ENCODE measurements at places on chromosomes 1 and 21. TPM values are rescaled to one million over a fixed set of nuclear protein-coding genes. Genes with fewer than 3 reads are reported as not detected.

The BARHL2 gene
- not detected for total RNA-seq

- no peaks in the 10 kb centered on the region for H3K36me3 ChIP-seq
- H3K27ac ChIP-seq = no peak overlapping the region
- DNase-seq = no peak
- peaks cover 5% of the 10 kb centered on the region for H3K27me3 ChIP-seq
- H3K4me3 ChIP-seq = no peak overlapping the region
These were observed 115.1 kb downstream of the PLPP3 start for GRCh38 chr1:56464294-56464693.

DNA sequence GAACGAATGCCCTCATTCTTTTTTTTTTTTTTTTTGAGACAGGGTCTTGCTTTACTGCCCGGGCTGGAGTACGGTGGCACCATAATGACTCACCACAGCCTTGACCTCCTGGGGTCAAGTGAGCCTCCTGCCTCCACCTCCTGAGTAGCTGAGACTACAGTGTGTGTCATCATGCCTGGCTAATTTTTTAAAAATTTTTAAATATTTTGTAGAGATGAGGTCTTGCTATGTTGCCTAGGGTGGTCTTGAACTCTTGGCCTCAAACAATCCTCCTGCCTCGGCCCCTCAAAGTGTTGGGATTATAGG lies 69.4 kb downstream of the ALG14 start:
- no peak overlapping the region for H3K4me3 ChIP-seq
- no peaks in the 10 kb centered on the region for H3K27me3 ChIP-seq
- no peak for DNase-seq
- H3K4me1 ChIP-seq = peaks cover 4% of the 10 kb centered on the region

DNA sequence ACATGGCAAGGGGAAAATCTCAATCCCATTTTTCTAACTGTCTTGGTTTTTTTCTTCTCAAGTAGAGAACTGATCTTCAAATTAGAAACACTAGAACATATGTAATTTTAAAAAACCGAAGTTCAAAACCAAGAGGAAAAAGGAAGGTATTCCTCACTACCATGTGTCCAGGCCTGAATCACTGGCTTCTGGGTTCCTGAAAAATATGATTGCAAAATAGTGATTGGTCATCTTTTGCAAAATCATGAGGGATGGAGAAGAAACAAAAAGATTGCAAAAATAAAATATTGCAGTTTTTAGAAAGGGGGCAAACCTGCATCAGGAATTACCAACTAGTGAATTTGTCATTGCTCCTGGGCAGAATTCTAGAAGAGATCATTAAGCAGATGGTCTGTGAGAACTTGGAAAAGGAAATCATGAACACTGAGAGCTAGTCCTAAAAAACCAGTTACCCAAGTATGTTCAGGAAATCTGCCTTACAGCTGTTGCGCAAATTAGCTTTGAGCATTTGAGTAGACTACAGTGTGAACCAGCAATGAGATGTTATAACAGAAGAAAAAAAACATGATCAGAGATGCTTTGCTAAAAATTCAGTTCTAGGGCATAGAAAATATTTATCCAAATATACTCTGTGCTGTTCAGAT lies 49.4 kb downstream of the SPATA46 start:
- H3K4me3 ChIP-seq = no peak overlapping the region
- H3K4me1 ChIP-seq = peaks cover 2% of the 10 kb centered on the region
- DNase-seq = no peak
- H3K27ac ChIP-seq = no peak overlapping the region
- H3K36me3 ChIP-seq = peaks cover 2% of the 10 kb centered on the region

DNA sequence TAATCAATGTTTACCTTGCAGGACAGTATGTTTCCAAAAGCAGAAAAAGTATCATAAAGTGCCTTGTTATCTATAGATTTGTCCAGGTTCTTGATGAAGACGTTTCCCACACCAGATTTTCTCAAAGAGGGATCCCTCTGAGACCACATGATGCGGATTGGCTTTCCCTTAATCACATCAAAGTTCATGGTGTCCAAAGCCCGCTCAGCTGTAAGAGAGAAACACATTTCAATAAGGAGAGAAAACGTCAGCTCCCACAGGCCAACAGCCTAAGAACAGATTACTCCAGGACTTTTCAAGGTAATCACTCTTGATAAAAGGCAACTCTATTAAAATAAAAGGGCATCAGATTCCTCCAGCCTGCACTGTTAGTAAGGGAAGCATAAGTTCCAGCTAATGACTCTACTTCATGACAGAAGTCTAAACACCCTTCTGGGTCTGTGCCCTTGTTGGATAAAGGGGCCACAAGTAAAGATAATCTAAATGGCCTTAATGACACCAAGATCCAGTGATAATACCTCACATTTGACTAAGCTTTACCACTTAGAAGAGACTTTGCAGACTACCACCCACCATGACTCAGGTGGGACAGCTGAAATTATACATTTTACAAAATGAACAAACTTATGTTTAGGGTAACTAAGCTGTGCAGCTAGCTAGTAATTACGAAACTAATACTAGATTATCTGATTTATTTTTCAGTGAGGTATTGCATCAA lies 4.1 kb downstream of the PABPC4 start:
- no peak overlapping the region for H3K27ac ChIP-seq
- peaks cover 3% of the 10 kb centered on the region for H3K36me3 ChIP-seq
- H3K4me1 ChIP-seq = peaks cover 38% of the 10 kb centered on the region

DNA sequence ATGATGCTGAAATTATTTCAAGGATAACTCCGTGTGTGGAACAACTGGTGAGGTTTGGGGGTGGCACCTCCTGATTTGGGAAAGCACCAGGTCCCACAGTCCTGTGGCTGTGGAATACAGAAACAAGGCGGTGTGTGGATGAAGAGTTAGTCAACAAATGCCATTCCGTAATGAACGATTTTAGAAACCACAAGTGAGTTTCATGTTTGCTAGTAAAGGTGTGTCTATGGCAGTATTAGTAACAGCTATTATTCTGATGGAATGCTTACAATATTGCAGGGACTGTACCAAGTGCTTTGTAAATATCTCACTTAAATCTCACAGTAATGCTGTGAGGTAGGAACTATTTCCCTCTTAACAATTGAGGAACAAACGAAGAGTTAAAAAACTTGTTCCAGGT lies 53.8 kb downstream of the B3GALNT2 start:
- DNase-seq = no peak
- H3K36me3 ChIP-seq = no peaks in the 10 kb centered on the region

DNA sequence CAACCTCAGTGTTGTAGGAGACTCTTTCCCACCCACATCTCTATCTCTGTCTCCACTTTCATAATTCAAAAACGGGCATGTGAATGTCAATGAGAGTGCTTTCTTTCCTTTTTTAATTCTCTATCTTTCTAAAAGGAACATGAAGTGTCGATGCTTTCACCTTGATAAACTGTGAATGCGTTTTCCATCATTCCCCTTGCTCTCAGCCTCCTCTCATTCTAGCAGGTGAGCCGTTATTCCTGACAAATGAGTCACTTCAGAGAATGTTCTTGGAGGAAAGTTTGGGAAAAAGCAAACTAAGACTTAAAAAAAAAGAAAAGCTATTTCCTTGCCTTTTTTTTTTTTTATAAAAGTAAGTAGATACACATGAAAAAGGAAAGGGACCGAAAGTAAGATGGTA lies 226.0 kb upstream of the C1orf87 start:
- no peaks in the 10 kb centered on the region for H3K4me1 ChIP-seq
- DNase-seq = no peak
- H3K27ac ChIP-seq = no peak overlapping the region
- no peak overlapping the region for H3K4me3 ChIP-seq
- H3K27me3 ChIP-seq = no peaks in the 10 kb centered on the region
- no peaks in the 10 kb centered on the region for H3K36me3 ChIP-seq

The TRIM67 gene
- not detected for total RNA-seq

DNA sequence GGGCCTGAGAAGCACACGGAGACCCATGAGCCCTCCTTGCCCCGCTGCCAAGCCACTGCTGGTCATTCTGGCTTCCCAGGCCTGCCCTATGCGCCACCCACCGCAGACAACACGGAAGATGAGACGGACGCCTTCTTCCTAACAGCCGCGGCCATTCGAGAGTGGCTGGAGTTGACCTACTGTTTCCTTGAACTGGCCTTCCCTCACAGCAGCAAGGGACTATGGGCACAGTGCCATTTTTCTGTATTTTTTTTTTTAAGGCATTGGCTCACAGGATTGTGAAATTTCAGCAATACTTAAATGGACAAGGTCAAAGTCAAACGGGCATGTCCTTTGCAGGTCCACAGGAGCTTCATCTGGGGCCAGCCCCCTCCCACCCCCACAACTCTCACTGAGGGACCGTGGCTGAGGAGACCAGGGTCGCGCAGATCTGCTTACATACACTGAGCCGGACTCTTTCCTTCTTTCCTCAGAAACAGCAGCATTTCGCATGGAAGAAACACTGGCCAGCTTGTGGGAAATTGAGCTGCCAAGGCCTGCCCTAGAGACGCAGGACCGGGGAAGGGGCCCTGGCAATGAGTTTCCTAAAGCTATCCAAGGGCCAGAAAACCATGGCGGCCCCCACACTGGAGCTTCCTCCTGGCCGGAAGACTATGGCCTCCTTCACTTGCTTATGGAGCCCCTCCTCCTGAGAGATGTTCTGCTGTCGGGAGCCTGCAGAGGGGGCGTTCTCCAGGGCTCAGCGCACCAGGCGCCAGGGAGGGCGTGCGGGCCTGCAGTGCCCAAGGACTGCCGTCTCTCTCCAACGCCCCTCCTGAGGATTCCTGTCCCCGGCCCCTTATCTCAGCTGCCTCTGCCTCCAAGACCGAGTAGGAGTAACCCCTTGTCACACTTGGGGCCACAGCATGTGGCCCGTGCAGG lies 98.9 kb downstream of the PGBD5 start:
- peaks cover 6% of the 10 kb centered on the region for H3K4me1 ChIP-seq
- H3K27me3 ChIP-seq = peaks cover 16% of the 10 kb centered on the region

- H3K4me1 ChIP-seq = no peaks in the 10 kb centered on the region
- H3K27ac ChIP-seq = no peak overlapping the region
- DNase-seq = no peak
- H3K36me3 ChIP-seq = no peaks in the 10 kb centered on the region
- H3K4me3 ChIP-seq = peak overlapping the region; percentile 13
These were observed 30.9 kb downstream of the WNT3A start for GRCh38 chr1:228037401-228038386.

The KMO gene
- total RNA-seq = 1.5 TPM

The FCRL6 gene
- total RNA-seq = 0.27 TPM

The MYCL gene
- total RNA-seq = 0.68 TPM

GRCh38 chr1:157312082-157312812 lies 174.1 kb upstream of the ETV3 start:
- no peak for DNase-seq
- H3K4me1 ChIP-seq = peaks cover 3% of the 10 kb centered on the region
- no peaks in the 10 kb centered on the region for H3K36me3 ChIP-seq
- no peak overlapping the region for H3K27ac ChIP-seq
- H3K4me3 ChIP-seq = no peak overlapping the region

DNA sequence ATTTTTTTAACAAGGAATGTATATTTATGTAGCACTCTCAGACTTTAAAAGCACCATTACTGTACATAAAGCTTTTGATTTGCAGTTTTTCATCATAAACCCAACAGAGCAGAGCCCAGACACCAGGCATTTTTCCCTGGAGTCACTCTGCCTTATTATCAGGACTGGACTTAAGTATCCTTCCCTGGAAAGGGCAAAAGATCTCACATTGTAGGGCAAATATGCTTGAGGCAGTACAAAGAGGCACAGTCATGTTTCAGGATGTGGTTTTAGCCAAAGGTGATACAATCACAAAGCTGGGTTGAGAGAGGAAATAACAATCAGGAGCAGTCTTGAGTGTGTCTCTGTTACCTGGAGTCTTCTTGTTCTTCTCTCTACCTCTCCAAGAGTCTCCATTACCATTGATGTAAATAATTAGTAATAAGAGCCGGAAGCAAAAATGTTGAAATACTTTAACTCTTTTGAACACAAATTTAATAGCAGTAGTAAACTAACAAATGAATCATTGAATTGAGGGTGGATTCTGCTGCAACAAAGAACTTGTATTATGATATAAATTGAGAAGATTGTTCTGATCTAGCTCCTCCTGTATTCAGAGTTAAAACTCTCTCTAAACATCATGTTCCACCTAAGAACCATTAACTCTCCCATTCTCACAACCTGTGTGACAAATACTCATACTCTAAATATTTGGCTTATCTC lies 160.5 kb downstream of the LTN1 start:
- H3K36me3 ChIP-seq = peaks cover 4% of the 10 kb centered on the region
- H3K27me3 ChIP-seq = no peaks in the 10 kb centered on the region
- peaks cover 47% of the 10 kb centered on the region for H3K4me1 ChIP-seq
- peak overlapping the region; percentile 69 for H3K4me3 ChIP-seq
- no peak for DNase-seq

DNA sequence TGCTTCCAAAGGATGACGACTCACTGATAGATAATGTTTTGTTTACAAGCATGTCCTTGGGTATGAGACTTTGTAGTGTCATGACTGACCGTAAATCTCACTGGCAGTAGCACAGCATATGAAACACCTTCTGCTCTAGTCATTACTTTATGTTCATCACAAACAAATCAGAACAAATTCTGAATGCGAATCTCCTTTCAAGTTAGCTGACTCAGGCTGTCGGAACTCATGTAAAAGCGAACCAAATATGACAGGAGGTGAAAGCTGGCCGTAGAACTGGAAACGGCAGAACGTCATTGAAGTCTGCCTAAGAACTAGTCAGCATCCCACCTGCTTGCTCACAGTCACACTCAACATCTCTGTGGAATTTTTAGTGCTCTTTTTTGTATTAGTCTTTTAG lies 143.9 kb downstream of the RGS7 start:
- no peaks in the 10 kb centered on the region for H3K36me3 ChIP-seq
- no peak overlapping the region for H3K4me3 ChIP-seq
- no peaks in the 10 kb centered on the region for H3K4me1 ChIP-seq
- H3K27me3 ChIP-seq = no peaks in the 10 kb centered on the region
- H3K27ac ChIP-seq = no peak overlapping the region

- H3K4me1 ChIP-seq = peaks cover 3% of the 10 kb centered on the region
- no peak overlapping the region for H3K27ac ChIP-seq
- DNase-seq = no peak
- H3K4me3 ChIP-seq = no peak overlapping the region
- no peaks in the 10 kb centered on the region for H3K36me3 ChIP-seq
These were observed 118.2 kb downstream of the LEPR start for GRCh38 chr1:65538664-65539063.

- H3K27me3 ChIP-seq = peaks cover 21% of the 10 kb centered on the region
- peaks cover 2% of the 10 kb centered on the region for H3K36me3 ChIP-seq
- DNase-seq = no peak
- H3K27ac ChIP-seq = no peak overlapping the region
These were observed 46.0 kb upstream of the RHOU start for GRCh38 chr1:228689255-228689654.

DNA sequence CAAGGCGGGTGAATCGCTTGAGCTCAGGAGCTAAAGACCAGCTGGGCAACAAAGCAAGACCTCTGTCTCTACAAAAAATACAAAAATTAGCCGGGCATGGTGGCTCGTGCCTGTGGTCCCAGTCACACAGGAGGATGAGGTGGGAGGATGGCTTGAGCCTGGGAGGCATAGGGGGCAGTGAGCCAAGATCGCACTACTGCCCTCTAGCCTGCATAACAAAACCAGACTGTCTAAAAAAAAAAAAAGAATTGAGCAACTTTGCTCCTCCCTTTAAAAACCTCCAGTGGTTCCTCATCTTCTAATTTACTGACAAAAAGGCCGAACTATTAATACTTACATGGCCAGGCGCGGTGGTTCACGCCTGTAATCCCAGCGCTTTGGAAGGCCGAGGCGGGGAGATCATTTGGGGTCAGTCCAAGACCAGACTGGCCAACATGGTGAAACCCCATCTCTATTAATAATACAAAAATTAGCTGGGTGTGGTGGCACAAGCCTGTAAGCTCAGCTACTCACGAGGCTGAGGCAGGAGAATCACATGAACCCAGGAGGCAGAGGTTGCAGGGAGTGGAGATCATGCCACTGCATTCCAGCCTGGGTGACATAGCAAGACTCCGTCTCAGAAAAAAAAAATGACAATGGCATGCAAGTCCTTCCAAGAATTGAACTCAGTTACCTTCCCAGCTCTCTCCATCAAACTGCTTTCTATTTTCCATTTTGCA lies 4.4 kb downstream of the ACBD3 start:
- peak overlapping the region; percentile 47 for H3K27ac ChIP-seq
- H3K36me3 ChIP-seq = peaks cover 5% of the 10 kb centered on the region
- DNase-seq = no peak
- no peak overlapping the region for H3K4me3 ChIP-seq

All from T-helper 17 cell (primary cell).